Hematopoietic multipotent progenitor cell (in vitro differentiated cells): ENCODE measurements at places on chromosomes 6 and 20. TPM values are rescaled to one million over a fixed set of nuclear protein-coding genes. Genes with fewer than 3 reads are reported as not detected.

KLHDC3 gene
- total RNA-seq = 173 TPM

DACT2 gene
- total RNA-seq = not detected

GRCh38 chr20:3924304-3925112 is 35.3 kb downstream of the PANK2 start:
- peak; percentile 76 for DNase-seq

MATN4 gene
- total RNA-seq = under 0.01 TPM

DNA sequence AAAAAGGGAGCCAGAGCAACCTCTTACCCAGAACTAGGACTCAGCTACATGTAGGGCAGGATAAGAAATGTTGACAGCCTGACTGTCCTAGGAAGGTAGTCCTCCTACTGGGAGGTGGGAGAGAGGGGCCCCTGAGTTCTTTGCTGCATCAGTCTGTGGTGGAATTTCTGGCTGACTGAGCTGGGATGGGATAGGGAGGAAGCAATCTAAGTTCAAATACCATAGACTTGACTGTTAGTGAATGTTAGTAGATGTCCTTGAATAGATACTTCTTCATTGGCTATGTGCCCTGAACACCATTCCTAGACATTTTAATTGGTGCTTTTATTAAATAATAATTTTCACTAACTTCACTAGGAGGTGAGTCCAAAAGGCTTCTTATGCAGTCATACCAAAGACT is 1343.6 kb upstream of the CITED2 start:
- DNase-seq = no peak

SUMO4 gene
- total RNA-seq = 4.3 TPM

GRCh38 chr6:19558201-19558600 is 279.0 kb upstream of the ID4 start:
- DNase-seq = no peak

OR2B6 gene
- 0.81 TPM for total RNA-seq

PCSK2 gene
- total RNA-seq = under 0.01 TPM

- no peak for DNase-seq
Measured at GRCh38 chr6:119052292-119052889, 26.1 kb downstream of the FAM184A start.

DNA sequence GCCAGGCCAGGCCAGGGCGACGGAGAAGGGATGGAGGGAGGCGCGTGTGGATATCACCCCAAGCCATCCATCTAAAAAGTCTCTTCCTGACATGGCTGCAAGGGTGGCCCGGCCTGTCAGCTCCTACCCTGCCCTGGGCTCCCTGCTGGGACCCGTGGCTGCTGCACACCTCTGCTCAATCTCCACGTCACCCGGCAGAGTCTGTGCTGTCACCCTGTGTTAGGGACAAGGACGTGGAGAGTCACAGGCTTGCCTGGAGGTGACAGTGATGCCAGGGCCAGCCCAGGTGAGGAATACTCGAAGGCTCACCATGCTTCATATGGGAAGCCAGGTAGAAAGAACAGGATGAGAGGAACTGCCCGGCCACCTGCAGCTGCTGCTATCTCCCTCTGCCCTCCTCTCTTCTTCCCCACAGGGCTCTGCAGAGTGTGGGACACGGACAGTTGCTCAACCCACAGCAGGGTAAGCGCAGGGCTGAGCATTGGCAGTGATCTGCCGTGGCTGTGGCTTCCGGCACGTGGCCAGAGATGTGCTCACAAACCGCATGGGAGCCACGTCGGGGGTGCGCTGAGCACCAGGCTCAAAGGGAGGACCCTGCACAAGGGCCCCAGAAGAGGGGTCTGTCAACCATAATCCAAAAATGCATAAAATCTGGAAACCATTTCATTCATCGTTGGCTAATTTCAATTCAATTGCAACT is 214.3 kb downstream of the DLL1 start:
- no peak for DNase-seq

PAK5 gene
- not detected for total RNA-seq

DNA sequence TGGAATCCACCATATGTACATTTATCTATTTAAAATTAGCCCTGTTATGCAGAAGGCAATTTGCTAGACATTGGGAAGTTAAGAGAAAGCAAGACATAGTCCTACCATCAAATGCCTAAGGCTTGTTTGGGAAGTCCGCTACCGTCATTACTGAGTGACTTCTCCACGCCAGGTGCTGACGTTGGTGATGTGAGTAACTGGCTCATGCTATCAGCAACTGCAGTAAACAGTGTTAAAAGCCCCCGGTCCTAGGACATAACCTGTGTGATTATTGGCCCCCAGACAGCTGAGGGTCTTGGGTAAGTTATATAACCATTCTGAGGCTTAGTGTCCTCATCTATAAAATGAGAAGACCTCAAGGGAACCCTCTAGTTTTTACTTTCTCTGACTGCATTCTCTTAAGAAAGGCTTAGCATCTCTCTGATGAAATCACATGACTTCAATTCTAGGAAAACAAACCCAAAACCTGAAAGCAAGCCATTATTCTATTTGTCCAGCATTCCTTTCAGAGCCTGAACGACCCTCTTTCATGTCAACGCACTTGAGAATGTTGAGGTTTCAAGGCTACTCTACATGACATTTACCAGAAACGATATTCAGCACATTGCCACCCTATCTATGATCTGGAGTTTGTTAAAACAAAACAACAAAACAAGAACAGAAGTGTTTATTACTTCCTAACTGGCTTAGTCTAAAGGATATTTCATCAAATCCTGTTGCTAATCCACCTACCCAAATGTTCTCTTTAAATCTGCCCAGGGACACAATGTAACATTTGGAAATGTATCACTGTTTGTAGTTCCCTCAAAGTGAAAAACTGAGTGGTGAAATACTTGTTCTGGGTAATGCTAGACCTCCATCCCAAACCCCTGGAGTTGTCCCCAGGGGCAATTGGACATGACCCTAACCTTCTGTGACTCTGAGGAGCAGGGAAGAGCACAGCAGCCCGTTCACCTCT is 133.8 kb downstream of the BTBD3 start:
- DNase-seq = no peak

DNA sequence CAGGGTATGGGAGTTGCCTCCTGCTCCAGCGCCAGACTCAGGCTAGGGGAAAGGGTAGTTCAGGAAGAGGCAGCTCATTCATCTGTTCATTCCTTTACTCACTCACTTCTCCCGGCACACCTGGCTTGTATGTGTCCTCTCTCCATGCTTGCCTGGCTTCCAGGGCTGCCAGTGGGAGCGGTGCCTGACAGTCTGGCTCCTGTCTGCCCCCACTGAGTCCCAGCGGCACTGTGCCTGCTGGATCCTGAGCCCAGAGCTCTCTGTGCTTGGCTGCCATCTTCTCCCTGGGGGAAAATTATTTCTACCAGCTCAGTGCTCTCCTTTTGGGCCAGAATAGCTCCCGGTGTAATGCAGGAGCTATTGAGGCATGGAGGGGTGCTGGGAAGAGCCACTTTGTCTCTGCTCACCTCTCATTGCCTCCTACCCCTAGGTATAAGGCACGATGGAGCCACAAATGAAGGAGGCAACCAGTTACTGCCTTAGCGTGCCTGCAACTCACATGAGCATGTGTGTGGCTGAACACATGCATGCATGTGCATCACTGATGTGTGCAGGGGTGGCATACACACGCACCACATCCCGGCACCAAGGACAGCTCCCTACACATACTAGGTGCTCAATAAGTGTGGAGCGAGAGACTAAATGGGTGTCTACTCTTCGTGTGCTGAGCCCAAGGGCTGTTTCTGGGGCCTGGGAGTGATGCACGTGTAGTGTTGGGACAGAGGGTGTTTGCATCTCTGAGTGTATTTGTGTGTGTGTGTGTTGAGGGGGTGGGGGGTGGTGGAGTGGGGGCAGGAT is 46.6 kb downstream of the CDH22 start:
- DNase-seq = no peak

DNA sequence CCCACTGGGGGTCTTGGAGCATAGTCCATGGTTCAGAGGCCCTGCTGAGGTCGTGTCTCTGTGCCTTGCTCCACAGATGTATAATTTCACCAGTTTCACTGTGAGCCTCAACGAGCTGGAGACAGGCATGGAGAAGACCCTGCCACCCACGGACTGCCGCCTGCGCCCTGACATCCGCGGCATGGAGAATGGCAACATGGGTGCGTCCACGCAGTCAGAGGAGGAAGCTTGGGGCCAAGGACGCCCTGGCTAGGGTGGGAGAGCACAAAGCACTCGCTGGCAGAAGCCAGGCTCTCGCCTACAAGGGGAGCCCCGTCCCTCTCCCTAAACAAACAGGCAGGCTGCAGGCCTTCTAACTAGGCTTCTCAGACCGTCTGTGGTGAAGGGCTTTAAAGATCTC is 13.7 kb upstream of the ADRM1 start:
- no peak for DNase-seq

SPEF1 gene
- total RNA-seq = under 0.01 TPM

- DNase-seq = no peak
Measured at GRCh38 chr20:12166053-12166717, 248.5 kb downstream of the BTBD3 start.

DNA sequence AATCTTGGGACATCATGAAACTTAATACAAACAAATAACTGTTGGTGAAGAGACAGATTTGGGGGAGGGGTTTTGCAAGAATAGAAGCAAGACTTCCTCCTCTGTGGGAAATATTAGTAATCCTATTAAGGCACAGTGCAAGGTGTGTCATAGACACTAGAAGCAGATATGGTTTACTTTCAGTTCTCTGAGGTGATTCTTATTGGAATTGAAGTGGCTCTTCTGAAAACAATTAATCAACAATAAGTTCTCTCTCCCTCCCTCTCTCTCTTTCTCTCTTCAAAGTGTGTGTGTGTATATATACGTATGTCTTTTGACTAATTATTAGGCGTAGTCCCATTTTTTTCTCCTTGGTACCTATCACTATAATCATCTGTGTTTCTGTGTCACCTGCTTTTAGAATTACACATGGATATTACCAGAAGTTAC is 99.8 kb downstream of the HIVEP2 start:
- no peak for DNase-seq

KCNB1 gene
- total RNA-seq = under 0.01 TPM

SLC17A3 gene
- not detected for total RNA-seq

- DNase-seq = no peak
Measured at GRCh38 chr20:63737945-63738686, 1.5 kb upstream of the SLC2A4RG start.

DNA sequence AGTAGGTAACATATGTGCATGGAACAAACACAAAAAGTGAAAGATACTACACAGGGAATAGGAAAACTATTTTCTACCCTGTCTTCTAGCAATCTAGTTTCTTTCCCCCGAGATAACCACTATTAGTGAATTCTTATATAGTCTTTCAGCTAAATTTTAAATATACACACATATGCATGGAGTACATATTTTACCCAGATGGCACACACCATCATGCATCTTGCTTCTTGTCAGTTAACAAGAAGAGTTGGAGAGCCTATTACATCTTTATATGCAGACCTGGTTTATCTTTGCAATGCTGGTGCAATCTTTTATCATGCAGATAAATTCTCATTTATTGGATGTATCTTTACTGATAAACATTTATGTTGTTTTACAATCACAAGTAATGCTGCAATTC is 100.4 kb downstream of the OTOR start:
- DNase-seq = no peak

RFX6 gene
- not detected for total RNA-seq

C4A gene
- total RNA-seq = 5.9 TPM

GRCh38 chr20:45044084-45044573 is 56.8 kb downstream of the KCNS1 start:
- DNase-seq = peak; percentile 66

DNA sequence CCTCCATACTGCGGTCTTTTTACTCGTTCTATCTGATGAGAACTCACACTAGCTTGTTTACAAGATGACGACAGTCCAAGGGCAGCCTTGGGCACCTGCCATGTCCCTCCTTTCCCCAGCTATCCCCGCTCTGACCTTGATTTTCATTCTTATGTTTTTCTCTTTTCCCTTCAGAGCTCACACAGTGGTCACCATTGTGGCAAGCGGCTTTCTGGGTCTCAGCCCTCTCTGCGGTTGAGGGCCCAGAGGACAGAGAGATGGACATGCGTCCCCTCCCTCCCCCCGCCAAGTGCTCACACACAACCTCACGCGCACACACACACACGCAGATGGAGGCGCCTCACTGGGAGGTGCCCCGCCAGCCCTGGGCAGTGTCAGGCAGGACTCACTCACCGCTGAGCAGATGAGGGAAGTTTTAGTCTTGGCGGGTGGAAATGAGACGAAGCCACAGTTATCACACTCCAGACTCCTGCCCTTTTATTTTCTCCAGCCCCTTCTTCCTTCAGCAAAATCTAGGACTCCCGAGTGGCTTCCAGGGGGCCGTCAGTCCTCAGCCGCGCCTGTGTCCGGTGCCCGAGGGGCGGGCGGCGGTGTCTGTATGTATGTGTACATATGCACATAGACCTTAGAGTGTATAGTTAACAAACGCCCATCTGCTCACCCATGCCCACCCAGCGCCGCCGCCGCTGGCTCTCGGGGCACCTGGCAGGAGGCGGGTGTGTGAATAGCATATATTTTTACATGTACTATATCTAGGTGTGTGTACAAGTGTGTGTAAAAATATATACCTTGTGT is 13.8 kb upstream of the MYL9 start:
- no peak for DNase-seq

DNA sequence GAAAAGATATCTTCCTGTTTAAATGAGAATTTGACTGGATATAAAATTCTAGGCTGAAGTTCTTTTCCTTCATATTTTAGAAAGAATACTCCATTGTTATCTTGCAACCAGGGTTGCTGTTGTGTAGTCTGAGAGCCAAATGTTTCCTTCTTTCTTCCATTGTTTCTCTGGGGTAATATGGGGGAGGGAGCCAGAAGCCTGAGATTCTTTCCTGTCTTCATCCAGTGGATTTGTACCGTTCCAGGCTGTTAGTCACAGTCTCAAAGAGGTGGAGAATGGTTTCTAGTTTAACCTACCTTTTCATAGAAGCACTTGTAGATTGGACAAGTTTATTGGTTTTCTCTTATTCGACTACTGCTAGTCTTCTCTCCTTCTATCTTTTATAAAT is 6.1 kb upstream of the ULBP3 start:
- no peak for DNase-seq

DNA sequence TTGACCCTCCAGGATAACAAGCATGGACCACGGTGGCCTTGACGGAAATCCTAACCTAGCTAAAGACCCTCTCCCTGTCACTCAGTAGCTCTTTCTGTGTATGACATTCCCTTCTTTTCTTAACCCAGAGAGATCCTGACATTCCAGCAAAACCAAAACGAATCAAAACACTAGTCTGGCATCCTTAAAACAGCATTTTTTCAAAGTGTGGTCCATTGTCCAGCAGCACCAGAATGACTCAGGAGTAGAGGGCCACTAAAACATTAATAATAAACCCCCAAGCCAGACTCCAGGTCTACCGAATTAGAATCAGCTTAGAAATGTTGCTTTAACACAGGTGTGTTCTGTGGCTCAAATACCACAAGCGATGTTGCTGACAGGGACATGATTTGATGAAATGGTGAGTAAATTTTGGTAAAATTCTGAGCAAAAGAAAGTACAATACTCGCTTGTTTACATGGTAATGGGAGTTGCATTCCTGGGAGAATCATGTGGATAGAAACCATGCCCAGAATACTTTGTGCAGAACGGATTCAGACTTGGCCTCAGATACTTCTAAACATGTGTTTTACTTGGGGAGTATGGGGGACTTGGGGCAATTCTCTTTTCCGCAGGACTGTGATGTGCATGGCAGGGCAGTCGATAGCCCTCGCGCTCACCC is 174.2 kb upstream of the KCNG1 start:
- DNase-seq = no peak
